Right ventricle myocardium superior (tissue), 1 donor: ENCODE measurements at places on chromosomes 12 and 14. TPM values are rescaled to one million over a fixed set of nuclear protein-coding genes. Genes with fewer than 3 reads are reported as not detected.

Gene LTA4H
- 36.6 TPM for total RNA-seq

Gene CD27
- total RNA-seq = 0.30 TPM

Gene SPTB
- total RNA-seq = 70.8 TPM

Gene OTX2
- not detected for total RNA-seq

Gene SRRM4
- total RNA-seq = 0.30 TPM

Gene ERP27
- total RNA-seq = 0.24 TPM

Gene CLEC7A
- 2.3 TPM for total RNA-seq

Gene GARIN6
- not detected for total RNA-seq

Gene FOXG1
- total RNA-seq = not detected

Gene BCL2L14
- total RNA-seq = not detected

Gene NRDE2
- 9.5 TPM for total RNA-seq

Gene YBX3
- 535 TPM for total RNA-seq

Gene PPFIA2
- total RNA-seq = 0.35 TPM

Gene PZP
- total RNA-seq = 1.3 TPM

Gene NYNRIN
- 8.8 TPM for total RNA-seq

Gene TAS2R20
- 0.43 TPM for total RNA-seq

Gene MCRS1
- 83.0 TPM for total RNA-seq

Gene ST8SIA1
- 3.3 TPM for total RNA-seq

Gene CLEC1A
- 2.5 TPM for total RNA-seq

Gene NTF3
- 1.1 TPM for total RNA-seq

Gene UTP20
- total RNA-seq = 5.1 TPM

Gene DPPA3
- total RNA-seq = not detected

Gene PROX2
- total RNA-seq = not detected

Gene ANKRD33
- not detected for total RNA-seq

Gene LTB4R2
- total RNA-seq = 0.65 TPM

Gene TMEM63C
- total RNA-seq = 2.9 TPM

Gene FGF6
- total RNA-seq = not detected

Gene SYCP3
- total RNA-seq = not detected

Gene ZC2HC1C
- total RNA-seq = 11.3 TPM

Gene MUCL1
- not detected for total RNA-seq

Gene SERPINA1
- 5.0 TPM for total RNA-seq

Gene REP15
- 6.3 TPM for total RNA-seq

Gene NRL
- total RNA-seq = 0.75 TPM

Gene NABP2
- total RNA-seq = 18.8 TPM

Gene CCDC197
- 1.3 TPM for total RNA-seq

Gene MNAT1
- total RNA-seq = 24.3 TPM

Gene KRT83
- not detected for total RNA-seq

Gene TEX52
- not detected for total RNA-seq

Gene AICDA
- total RNA-seq = not detected

Gene SDS
- total RNA-seq = not detected

Gene MMP14
- total RNA-seq = 22.5 TPM

Gene HOXC13
- not detected for total RNA-seq

Gene GLIPR1L1
- total RNA-seq = not detected

Gene LUM
- total RNA-seq = 34.6 TPM

Gene AQP6
- not detected for total RNA-seq

Gene PIWIL1
- total RNA-seq = not detected

Gene TIGAR
- total RNA-seq = 13.6 TPM

Gene CLEC4E
- 0.54 TPM for total RNA-seq

Gene RASAL1
- total RNA-seq = not detected

Gene OR6C2
- total RNA-seq = not detected

Gene TMCC3
- total RNA-seq = 1.5 TPM

Gene GDF3
- total RNA-seq = not detected

Gene OR4E2
- total RNA-seq = not detected
